Renal cortex interstitium (tissue), 15 donors: ENCODE measurements at places on chromosomes 11 and 22. TPM values are rescaled to one million over a fixed set of nuclear protein-coding genes. Genes with fewer than 3 reads are reported as not detected.

The TNNT3 gene
- polyA plus RNA-seq = 10.5 TPM

The ANKK1 gene
- 0.20 TPM for polyA plus RNA-seq

DNA sequence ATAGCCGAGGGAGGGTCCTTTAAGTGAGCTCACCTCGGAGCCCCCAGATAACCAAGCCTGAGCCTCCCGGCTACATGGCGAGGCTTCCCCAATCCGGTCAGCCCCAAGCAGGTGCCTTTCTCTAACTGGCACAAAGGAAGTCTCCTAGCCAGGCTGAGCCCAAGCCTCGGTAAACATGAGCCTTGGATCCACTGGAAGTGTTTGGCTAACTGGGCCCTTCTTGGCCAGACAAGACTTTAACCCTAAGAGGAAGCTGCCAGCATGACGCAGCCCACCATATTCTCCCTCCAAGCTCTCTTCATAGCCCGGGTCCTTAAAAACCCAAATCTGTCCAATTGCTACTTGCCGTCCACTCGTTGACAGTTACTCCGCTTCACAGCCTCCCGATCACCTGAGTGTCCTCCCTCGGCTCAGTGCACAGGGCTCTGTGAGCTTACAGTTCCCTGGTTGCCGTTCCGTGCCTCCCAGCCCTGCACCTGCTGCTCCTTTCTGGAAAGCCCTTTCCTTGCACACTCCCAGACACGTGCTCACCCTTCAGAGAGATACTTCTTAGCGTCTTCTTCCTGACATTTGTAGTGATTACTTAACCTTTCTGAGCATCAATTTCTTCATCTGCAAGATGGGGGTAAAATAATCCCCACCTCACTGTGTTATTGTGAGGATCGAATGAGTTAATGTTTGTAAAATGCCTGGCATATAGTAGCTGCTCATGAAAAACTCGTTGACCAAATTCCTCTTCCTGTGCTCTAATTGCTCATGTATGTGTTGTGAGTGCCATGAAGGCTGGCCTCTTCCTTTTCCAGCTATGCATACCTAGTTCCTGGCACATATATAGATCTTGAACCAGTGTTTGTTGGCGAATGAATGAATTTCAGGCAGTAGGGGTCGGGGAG, 25.6 kb downstream of the TXN2 start:
- DNase-seq = no peak

DNA sequence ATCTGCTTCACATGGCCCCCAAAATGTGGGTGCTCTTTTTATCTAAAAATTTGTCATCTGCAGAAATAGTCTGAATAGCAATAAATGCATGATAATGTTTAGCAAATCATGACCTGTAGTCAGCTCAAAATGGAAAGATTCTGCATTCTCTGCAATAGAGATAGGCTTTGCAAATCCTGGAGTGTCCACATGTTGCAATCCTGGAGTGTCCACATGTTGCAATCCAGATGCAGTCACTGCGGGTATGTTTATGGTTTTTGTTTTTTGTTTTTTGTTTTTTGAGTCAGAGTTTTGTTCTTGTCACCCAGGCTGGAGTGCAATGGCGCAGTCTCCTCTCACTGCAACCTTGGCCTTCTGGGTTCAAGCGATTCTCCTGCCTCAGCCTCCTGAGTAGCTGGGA, 20.2 kb upstream of the LRRC32 start:
- no peak for DNase-seq

- DNase-seq = no peak
Measured at GRCh38 chr11:120563703-120564572, 52.4 kb downstream of the GRIK4 start.

The OR52N4 gene
- polyA plus RNA-seq = not detected

DNA sequence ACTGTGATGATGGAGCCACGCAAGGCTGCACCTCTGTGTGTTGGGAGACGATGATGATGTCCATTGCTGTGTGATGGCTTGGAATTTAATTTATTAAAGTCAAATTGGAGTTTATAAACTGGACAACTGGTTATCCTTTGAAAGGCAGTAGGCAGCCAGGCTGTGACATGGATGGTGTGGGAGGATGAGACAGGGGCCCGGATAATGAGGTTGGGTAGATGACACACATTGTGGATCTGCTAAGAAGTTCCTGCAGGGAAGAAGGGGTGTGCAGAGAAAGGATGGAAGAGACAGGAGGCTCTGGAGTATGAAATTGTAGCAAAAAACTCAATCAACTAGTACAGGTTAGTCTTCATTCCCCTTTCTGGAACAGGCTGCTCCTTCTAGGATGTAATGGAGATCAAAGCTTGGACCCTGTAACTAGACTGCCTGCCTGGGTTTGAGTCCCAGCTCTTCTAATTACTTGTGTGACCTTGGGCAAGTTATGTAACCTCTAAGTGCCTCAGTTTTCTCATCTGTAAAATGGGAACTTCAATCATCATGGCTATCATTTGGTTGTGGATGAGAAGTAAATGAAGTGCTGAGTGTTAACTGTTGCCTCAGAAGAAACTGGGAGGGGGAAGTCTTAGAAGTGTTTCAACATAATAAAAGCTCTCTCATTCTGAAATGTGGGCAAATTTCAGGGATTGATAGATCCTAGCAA, 4.2 kb upstream of the HINFP start:
- no peak for DNase-seq

GRCh38 chr11:7597620-7598019, 75.7 kb downstream of the CYB5R2 start:
- DNase-seq = no peak

- DNase-seq = no peak
Measured at GRCh38 chr11:40877981-40878380, 581.5 kb downstream of the LRRC4C start.

The ALKBH8 gene
- 11.5 TPM for polyA plus RNA-seq

GRCh38 chr11:93652161-93652597, 9.3 kb upstream of the CEP295 start:
- no peak for DNase-seq

DNA sequence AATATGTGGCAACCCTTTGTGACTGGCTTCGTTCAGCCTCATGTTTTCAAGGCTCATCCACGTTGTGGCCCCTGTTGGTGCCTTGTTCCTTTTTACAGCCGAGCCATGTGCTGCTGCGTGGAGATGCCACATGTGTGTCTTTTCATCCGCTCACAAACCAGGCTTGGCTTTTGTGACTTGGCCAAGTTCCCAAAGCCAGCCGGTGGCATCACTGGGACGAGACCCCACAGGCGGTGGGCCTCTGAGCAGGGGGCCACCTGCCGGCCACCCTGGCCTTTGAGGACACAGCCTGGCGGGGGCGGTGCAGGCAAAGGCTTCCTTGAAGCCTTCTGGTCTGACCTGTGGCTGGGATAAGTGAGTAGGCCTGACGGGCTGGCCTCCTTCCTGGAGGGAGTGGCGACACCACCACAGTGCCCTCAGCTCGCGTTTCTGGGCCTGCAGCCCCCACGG, 10.5 kb downstream of the GRK2 start:
- DNase-seq = no peak

The ZW10 gene
- 26.8 TPM for polyA plus RNA-seq

DNA sequence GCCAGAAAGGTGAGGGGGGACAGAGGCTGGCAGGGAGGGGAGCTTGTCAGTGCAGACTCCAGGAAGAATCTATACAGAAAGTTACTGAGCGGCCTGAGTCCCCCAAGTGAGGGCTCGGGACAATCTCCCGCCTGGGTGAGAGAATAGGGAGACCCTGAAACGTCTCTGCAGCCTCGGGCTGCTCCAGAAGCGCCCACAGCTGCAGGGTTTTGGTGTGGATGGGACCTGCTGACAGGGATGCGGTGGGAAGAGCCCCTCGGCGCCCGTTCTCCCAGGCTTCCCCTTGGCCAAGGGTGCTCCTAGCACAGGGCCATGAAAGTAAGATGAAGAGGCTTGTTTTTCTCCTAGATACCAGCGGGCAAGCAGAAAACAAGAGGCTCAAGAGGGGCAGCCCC, 743 bp upstream of the RCE1 start:
- no peak for DNase-seq

DNA sequence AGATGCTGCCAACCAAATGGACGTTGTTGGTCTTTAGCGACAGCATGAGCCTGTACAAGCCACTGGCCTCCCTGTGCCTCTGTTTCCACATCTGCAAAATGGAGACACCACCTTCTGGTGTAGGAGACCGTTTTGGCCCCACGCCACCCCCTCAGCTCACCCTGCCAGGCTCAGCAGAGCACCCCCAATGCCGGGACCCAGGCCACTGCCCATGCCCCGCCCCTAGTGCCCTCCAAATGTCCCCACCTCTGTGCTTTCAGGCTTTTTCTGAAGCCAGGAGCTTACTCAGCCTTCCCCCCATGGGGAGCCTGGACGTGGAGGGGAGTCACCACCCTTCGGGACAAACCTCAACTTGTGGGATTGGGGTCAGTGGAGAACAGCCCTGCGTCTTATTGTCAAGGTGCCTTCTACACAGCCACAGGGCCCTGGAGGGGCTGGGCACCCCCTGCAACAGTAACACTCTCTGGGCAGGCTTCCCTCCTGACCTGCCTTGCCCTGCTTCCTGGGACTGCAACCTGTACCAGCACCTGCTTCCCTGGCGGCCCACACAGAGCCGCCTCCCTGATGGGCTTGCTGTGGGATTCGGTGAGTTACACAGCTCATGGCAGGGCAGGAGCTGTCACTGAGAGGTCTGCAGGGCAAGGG, 24.6 kb upstream of the RTL6 start:
- no peak for DNase-seq
